Cerebellar nuclear complex (tissue), 1 donor: ENCODE measurements at places on chromosomes 2 and 18.

DNA sequence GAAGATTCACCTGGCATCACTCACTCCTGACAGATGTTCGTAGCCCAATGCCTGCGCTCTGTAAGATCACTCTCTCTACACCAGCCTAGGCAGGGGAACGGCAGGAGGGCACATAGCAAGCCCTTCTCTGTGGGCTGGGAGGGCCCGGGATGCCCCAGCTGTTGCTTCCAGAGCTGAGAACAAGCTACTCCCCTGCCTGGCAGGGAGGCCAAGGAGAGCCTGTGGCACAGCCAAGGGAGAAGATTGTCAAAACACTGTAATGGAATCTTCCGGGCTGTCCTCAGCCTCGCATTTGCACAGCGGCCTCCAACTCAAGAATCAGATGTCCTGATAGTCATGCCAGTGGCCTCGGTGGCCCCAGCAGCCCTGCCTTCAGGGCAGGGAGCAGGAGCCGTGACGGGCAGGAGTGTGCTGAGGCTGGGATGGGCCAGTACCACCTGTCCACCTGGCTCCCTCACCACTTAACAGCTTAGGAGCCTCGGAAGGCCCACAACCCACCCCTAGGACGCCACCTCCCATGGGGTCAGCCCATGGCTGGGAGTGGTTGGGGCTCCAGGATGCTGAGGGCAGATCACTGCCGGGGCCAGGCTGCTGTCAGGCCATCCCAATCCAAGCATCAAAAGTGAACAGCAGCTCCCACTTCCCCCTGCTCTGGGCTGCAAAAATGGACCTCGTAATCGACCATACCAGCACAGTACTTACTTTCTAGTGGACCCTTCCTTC lies 21.9 kb upstream of the SLC35F6 start:
- DNase-seq = no peak

- DNase-seq = no peak
Measured at GRCh38 chr2:67865917-67866316, 196.9 kb downstream of the C1D start.

DNA sequence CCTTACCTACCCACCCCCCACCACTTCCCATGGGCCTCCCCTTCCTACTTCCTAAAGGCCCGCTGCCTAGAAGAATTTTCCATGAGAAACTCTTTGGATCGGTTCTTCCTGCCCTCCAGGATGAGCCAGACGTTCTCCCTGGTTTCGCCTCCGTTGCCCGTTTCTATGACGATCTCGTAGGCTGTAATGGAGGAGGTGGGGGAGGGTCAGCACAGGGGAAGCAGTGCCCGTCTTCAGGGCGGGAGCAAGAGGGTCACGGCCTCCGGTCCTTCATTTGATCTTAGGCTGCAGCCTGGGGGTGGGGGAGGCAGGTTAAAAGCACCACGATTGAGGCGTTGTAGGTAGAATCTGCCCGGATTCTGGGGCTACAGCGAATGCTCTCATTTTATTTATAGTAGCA lies 172.0 kb downstream of the LOXHD1 start:
- DNase-seq = no peak

- DNase-seq = no peak
Measured at GRCh38 chr2:177242121-177242987, 22.2 kb downstream of the NFE2L2 start.

DNA sequence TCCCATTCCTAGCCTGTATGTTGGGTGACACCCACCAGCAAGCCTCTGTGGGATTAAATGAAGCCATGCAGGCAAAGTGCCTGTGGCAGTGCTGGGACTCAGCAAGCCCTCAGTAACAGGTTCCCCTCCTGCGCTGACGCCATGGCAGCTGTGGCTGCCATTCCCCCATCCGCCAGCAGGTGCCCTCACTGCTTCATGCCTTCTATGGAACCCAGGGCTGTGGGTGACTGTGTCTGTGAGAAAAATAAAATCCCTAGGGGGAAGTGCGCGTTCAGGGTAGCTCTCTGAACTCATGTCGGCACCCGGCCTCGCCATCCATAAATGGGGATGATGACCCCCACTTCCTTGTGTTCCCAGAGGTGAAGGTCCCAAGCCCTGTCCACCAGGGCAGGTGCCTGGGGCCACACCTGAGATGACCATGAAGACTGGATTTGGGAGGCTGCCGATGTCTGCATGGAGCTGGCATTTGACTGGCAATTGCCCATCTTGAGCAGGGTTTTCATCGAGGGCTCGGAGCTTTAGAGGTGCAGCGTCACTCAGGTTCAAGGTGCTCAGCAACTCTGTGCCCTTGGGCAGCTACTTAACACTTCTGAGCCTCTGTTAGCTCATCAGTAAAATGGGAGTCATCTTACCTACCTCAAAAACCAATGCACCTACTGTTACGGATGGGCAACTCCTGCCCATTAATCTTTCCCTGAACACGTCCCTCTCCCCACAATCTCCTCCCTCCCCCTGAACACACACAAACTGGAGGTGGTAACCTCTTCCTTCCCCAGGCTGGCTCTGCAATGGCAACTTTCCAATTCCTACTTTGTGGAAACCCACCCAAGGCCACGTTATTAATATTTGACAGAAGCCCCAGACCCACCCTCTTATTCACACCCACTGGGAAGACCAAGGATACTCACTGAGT lies 2.9 kb upstream of the MAL start:
- no peak for DNase-seq

DNA sequence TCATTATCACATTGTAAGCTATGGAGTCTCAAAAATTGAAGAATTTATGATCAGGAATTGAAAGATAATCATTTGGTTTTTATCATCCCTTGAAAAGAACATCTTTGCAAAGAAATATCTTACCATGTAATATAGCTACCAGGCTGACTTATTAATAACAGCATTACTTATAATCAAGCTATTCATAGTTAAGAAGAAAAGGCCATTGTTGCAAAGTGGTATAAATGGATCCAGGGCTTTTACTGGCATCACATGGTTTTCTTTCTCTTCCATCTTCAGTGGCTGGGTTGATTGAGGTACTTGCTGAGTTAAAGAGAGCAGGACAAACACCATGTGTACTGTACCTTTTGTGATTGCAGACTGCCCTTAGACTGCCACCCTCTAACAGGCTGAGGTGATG lies 39.6 kb downstream of the MFSD6 start:
- DNase-seq = no peak

DNA sequence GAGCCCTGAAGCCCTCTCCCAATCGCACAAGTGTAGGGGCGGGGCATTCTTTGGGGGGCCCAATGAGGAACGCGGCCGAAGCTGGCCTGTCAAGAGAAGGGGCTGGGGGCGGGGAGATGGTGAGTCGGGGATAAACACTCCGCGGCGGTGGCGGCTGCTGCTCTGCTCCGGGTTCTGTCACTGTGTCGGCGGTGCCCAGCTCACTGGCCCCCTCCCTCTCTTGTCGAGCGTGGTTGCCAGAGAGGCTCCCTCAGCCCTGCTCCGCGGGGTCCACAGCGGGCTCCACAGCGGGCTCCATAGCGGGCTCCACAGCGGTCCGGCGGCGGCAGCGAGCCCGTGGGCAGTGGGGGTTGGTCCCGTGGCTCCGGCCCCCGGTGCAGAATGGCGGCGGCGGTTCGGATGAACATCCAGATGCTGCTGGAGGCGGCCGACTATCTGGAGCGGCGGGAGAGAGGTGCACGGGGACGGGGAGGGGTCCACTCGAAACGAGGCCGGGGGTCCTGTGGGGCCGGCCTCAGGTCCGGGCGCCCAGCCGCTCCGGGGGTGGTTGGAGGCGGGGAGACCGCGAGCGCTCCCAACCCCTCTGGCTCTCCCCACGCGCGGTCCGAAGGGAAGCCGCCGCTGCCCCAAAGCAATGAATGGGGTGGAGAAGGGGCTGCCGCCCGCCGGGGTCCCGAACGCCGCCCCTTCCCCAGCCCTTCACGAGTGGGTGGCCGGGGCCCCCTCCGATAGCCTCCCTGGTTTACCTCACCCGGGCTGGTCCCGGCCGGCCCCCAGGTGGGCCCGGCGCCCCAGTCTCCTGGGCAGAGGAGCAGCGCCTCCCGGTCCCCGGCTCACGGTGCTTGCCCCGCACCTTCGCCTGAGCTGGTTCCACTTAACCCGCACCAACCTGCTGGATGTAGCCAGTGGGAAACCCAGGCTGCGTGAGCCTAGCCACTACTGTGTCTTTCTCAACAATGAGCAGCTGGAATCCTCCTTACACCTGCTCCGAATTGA lies at the start of gene MXD1:
MXD1 (plus strand) TSS at position 160 of the 996 bp plus-strand sequence; CDS start at position 382, 222 bp downstream.
- DNase-seq = peak; percentile 2

- DNase-seq = no peak
Measured at GRCh38 chr2:58097025-58097424, 50.4 kb downstream of the VRK2 start.

GRCh38 chr18:6921571-6921970 lies 192.1 kb downstream of the ARHGAP28 start:
- peak; percentile 92 for DNase-seq

GRCh38 chr18:9426753-9427152 lies 48.6 kb upstream of the RALBP1 start:
- DNase-seq = no peak

GRCh38 chr18:60831971-60832370 lies 459.4 kb upstream of the MC4R start:
- no peak for DNase-seq

DNA sequence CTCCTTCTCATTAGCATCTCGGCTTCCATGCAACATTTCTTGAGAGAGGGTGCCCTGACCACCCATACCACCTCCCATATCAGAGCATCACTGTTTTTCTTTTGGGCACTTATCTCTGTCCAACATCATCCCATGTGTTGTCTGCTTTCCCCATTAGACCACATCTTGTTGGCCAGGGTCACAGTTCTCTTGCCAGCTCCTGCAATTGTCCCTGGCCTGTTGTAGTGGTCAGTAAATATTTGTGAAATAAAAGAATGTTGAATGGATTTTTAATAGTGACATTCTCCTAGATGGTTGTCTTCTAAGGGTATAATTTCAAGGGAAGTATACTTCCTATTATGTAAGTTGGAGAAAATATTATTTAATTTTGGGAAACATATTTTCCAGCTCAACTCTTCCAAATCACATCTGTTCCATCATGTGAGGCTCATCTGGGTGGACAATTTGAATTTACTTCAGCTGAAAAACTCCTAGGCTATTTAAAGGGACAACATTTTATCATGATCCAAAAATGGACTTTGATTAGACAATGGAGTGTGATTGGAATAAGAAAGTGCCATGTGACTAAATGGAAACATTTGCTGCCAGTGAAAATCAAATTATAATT lies 83.0 kb downstream of the MOGAT1 start:
- DNase-seq = no peak

DNA sequence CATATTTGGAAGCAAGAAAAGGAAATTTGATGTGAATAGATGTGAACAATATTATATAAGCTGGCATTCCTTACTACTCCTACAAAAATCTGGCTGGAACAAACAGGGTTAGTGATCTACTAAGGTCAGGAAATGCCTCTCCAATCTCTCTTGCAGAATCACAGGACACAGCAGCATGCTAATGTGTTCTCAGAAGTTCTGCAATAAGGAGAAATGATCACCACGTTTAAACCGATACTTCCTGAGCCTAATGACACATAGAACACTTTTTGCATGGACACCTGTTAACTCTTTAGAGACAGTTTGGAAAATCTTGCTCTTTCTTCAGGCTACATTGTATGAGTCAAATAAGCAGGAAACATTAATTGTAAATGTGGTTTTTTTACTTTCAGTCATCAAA lies 89.6 kb upstream of the MAP3K20 start:
- no peak for DNase-seq

- DNase-seq = peak; percentile 67
Measured at GRCh38 chr2:227860221-227860641, 11.2 kb upstream of the DAW1 start.

- DNase-seq = no peak
Measured at GRCh38 chr2:225662101-225662500, 262.6 kb downstream of the NYAP2 start.

- DNase-seq = no peak
Measured at GRCh38 chr18:45464619-45465018, 150.7 kb upstream of the SLC14A2 start.

- DNase-seq = no peak
Measured at GRCh38 chr2:112869258-112869842, 32.8 kb upstream of the IL1B start.

DNA sequence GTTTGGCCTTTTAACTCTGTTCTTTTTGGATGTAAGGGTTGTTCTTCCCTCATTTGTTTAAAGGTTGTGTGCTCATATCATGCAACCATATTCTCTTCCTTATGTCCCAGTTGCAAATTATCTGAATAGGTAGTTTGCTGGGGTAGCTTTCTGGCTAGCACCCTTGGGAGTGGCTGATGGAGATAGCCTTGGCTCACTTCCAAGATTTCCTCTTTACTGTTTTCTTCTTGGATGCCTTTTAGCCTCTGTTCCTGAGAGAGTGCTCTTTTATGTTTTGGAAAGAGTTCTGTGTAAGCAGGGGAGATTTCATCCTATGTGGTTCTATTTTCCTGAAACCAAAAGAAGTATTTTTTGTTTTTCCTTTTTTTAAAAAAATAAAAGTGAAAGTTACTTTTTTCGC lies 25.4 kb downstream of the USP14 start:
- no peak for DNase-seq

- DNase-seq = no peak
Measured at GRCh38 chr18:5998166-5998881, 103.0 kb upstream of the TMEM200C start.

GRCh38 chr18:44238911-44239310 lies 441.8 kb upstream of the SETBP1 start:
- no peak for DNase-seq

DNA sequence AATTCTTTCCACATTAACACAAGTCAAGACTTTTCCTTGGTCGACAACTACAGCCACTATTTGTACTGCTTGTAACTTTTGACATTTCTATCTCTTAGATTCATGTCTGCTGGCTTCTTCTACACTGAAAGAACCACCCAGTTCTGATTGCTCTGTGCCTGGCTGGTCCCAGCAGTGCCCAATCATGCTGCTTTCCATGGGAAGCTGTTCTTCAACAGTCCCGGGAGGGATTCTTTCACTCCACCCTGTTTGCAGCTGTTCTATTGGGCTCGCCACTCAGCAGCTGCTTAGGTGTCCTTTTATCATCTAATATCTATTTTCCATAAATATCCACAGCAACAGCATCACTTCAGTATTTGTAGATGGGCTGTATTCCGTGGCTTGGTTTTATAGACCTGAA lies 471.1 kb upstream of the SMIM21 start:
- no peak for DNase-seq

DNA sequence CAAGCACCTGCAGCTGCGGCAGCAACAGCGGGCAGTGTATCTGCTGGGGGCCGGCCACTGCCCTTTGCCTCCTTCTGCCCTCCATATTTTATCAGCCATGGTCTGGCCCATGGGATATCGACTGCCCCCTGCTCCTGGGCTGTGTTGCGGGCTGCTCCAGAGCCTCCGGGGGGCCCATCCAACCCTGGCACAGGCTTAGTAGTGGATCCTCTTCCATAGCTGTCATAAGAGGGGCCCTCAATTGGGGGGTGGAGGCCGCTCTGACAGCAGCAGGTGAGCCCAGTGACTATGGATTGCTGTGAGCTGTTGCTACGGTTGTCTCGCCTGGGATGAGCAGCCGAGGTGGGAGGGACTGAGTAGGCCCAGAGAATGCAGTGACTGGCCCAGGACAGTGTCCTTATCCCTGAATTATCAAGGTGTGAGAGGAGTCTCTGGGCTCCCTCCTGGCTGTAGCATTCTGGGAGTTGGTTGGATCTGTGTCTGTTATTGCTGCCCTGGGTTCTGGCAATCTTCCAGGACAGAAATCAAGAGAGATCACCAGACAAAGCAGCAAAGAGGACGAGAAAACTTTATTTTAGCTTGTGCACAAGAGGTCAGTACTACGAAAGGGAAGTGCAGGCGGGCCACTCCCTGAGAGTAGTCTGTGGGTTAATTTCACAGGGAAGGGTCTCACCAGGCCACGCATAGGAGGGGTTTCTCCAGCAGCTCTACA lies 145.1 kb downstream of the ASB1 start:
- no peak for DNase-seq

- DNase-seq = no peak
Measured at GRCh38 chr2:145481334-145481922, 961.5 kb upstream of the ZEB2 start.

GRCh38 chr2:157414050-157414449 lies 29.8 kb downstream of the CYTIP start:
- no peak for DNase-seq
